ENCODE measurements at places on chromosomes 11 and 22.
A peak's percentile ranks its signal among the peaks of the same experiment; 100 is the strongest.

GRCh38 chr11:5486421-5486820 is 2.1 kb upstream of the OR52D1 start:
- no peak for DNase-seq

GRCh38 chr11:125327518-125328224 is 163.1 kb downstream of the PKNOX2 start:
- no peak for DNase-seq

- no peak for DNase-seq
Measured at GRCh38 chr11:107711861-107712755, at the start of gene SLN. Gene SLN (minus strand): TSS chr11:107712056.

- DNase-seq = no peak
Measured at GRCh38 chr11:77191429-77191822, 63.4 kb downstream of the MYO7A start.

DNA sequence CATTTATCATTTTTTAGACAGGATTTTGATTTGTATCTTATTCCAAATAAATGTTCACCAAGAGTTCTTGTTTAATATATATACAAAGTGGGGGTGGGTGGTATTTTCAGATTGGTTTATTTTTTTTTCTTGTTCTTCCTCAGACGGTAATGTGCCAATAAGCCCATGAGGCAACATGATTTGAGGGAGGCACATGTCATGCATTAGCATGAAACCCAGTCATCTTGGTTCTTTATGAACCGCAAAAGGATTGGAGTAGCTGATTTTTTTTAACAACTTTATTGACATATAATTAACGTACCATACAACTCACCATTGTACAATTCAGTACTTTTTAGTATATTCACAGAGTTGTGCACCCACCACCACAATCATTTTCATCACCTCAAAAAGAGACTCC is 2.7 kb downstream of the BCL2L13 start:
- no peak for DNase-seq

DNA sequence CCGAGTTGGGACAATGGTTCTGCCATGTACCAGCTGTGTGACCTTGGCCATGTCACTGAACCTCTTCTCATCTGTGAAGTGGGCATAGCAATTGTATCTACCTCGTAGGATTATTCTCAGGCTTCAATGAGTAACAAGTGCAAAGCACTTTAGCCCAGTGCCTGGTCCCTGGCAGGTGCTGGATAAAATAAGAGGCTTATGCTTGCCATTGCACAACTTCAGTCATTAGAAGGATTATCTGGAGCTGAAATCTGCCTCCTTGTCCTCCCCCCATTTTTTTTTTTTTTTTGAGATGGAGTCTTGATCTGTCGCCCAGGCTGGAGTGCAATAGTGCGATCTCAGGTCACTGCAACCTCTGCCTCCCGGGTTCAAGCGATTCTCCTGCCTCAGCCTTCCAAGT is 7.2 kb downstream of the SMTNL1 start:
- no peak for DNase-seq

GRCh38 chr11:121291896-121292494 is 576 bp upstream of the SC5D start:
- peak; percentile 26 for DNase-seq

DNA sequence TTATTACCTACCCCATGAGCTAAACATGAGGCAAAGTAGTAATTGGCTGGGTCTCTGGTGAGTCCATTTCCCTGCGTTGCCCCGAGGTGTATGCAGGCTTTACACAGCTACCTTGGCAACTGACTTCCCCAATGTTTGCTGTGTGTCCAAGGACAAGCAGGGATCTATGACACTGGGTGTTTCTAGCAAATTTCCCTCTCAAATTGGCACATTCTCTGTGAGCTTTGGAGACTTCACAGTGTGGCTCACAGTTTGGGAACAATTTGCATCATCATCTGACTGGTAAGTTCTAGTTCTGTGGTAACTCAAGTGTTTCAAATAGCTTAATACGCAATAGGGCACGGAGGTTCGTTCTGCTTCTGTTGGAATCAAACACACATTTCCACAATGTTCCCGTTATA is 12.5 kb downstream of the NNMT start:
- peak; percentile 42 for DNase-seq

DNA sequence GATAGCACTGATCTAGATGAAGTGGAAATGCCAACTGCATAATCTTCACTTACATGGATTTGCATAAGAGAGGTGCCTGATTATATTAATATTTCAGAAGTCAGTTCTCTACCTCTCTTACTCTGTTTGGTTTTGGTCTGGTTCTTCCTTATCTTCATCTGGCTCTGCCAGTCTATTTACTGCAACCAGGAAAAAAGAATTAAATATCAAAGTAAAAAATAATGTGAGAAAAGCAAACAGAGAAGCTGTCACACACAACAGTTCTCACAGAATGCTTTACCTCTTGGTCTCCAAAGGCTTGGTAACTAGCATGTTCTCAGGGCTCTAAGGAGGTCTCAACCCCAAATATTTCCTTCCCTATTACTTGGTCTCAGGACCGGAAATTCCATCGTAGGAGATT is 6.7 kb downstream of the VSIG10L2 start:
- DNase-seq = no peak

DNA sequence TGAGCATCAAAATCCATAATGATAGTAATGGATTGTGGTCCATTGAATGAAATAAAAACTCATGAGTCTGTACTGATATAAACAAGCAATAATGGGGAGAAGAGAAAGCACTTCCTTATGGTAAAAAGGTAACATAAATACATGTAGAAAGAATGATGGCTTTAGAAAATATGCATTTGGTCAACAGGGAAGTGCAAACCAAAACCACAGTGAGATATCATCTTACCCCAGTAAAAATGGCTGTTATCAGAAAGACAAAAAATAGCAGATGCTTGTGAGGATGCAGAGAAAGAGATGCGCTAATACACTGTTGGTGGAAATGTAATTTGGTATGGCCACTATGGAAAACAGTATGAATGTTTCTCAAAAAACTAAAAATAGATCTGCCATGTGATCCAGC is 6.9 kb upstream of the MMP20 start:
- no peak for DNase-seq

DNA sequence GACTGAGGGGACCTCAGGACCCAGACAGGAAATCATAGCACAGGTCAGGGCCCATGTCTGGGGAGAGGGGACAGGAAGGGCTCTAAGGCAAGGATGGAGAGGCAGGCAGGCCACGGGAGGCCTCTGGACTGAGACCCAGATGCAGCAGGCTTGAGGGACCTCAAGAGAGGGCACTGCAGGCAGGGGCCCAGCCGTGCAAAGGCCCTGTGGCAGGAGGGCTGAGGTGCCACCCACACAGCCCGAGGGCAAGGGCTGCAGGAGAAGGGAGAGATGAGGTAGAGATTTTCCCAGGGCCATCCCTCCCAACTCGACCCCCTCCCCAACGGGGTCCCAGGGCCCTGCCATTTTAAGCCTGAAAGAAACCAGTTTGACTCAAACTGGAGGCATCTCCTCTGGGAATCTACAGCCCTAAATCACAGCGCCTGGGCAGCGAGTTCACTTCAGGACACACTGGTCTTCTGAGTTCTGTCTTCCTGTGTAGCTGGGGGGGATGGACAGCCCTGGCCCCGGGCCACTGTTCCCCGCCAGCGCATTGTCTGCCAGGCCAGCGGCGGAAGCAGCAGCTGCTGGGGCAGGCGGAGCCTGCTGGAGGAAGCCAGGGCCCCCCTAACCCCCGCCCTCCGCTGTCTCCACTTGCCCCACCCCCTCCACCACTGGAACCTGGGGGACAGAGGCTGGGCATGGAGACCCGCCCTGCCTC is 20.3 kb upstream of the WNT7B start:
- DNase-seq = peak; percentile 84

DNA sequence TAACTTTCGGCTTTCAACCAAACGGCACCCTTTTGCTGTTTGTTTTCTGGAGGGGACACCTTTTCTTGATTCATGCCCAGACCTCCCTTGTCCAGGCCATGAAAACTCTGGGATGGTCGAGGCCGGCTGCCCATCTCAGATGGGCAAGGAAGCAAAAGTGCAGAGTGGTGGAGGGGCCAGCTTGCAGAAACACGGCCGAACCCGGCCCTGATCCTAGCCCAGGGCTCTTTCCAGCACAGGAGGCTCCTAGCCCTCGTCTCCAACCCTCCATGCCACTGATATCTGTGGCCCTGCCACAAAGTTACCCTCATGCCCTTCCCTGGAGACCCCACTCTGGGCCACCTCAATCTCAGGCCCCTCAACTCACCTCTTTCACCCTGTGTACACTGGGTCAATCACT is 18.9 kb upstream of the SLC22A12 start:
- DNase-seq = no peak

DNA sequence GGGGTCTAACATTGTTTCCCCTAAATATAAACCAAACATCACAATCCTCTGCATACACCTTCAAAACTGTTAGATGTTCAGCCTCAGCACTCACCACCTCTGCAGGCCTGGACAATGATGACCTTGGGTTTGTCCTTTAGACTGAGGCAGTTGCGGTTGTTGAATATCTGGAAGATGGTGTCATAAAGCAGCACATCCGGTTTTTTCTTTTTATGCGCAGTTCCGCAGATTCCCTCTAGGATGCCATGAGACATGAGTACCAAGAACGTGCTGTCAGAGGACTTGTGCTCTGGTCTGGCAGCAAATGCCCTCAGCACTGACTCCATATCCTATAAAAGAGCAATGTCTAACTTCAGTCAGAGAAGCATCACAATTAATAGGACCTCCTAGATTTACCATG is 22.8 kb downstream of the CASP5 start:
- peak; percentile 1 for DNase-seq

- DNase-seq = no peak
Measured at GRCh38 chr11:129710423-129710822, 105.2 kb upstream of the TMEM45B start.

DNA sequence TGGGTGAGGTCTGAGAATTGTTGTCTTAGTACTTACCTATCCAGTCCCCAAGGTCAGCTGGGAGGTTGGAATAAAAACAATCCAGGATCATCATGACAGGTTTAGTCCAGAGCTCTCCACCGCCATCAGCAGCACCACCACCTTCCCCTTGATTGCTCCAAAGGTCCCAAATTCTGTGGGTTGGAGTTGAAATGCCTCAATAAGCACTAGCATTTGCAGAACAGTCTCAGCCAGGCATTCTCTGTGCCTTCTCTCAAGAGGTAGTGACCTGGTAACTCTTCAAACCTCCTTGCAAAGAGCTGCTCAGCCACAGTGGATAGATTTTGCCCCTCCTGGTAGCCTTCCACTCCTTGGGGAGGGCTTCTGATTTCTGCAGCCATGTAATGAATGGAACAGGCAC is 69.6 kb downstream of the PRDM11 start:
- no peak for DNase-seq

GRCh38 chr11:106446955-106447354 is 369.5 kb downstream of the AASDHPPT start:
- DNase-seq = no peak

GRCh38 chr22:29308148-29308790 is 1.8 kb downstream of the GAS2L1 start:
- no peak for DNase-seq

DNA sequence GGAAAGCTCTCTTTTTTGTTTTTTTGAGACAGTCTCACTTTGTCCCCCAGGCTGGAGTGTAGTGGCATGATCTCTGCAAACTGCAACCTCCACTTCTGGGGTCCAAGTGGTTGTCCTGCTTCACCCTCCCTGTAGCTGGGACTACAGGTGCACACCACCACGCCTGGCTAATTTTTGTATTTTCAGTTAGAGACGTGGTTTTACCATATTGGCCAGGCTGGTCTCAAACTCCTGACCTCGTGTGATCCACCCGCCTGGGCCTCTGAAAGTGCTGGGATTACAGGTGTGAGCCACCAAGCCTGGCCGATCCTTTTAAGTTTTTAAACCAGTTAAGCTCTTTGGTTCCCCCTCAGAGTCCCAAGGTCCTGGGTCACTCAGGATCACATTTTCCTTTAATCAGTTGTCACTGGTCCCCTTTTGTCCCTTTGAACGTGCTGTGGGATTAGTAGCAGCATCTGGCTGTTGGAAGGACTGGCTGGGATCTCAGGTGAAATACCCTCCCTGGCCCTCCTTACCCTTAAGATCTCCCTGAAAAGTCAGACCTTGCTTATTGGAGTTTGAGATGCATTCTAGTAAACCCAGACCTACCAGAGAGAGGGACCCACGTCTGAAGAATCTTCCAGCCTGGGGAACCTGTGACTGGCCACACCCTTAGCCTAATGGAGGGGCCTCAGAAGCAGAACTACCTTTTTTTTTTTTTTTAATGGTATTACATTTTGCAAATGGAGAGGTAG is 8.1 kb downstream of the MALAT1 start:
- DNase-seq = peak; percentile 74

DNA sequence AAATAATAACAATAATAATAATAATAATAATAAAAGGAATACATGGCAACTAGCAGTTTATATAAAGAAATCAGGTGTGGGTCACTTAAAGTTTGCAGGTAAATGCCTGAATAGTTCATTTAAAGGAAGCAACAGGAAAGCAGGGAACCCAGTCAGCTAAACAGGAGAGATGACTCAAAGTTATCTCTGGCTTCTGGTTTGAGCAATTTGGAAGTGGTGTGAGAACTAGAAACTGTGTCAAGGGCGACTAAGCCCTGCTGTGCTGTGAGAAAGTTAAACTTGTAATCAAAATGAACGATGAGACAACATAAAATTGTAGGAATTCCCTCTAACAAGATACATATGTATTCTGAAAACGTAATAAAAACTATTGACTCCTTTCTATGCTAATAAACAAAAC is 35.5 kb downstream of the SLC22A9 start:
- DNase-seq = no peak

- no peak for DNase-seq
Measured at GRCh38 chr11:16395601-16396000, 39.3 kb upstream of the SOX6 start.

DNA sequence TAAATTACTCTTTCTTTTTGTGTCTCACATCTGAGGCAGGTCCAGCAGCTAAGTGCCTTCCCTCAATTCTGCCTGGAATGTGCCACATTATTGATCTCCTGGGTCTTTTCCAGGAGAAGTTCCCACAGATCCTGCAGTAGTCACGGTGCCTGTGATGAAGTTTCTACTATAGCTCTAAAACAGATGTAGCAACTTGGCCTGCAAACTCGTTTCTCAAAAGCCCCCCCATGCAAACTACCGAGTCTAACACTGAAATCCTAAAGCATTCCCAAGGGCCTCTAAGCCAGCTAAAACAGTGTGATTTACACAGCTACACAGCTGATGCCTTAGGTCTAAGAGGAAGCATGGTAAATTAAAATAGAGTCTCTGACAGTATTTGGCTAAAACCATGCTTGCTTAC is 54.3 kb downstream of the DDI1 start:
- DNase-seq = no peak

- no peak for DNase-seq
Measured at GRCh38 chr22:42353883-42354727, 78.1 kb downstream of the NFAM1 start.

DNA sequence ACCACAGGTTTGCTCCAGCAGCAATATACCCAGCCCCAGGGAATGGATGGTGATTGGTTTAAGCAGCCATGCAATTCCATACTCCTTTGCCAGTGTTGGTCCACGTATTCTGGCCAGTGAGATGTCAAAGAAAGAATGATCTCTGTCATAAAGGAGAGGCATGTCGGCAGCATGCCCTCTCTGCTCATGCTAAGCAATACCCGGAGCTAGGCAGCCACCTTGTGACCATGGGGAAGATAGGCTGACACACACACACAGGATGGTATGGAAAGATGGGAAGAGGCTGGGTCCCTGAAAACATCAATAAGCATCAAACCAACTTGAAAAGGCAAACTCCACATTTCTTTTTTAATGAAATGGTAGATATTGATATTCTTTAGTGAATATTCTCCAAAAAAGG is 5.1 kb downstream of the ABCC8 start:
- no peak for DNase-seq
